ENCODE measurements at places on chromosomes 3 and 15.

DNA sequence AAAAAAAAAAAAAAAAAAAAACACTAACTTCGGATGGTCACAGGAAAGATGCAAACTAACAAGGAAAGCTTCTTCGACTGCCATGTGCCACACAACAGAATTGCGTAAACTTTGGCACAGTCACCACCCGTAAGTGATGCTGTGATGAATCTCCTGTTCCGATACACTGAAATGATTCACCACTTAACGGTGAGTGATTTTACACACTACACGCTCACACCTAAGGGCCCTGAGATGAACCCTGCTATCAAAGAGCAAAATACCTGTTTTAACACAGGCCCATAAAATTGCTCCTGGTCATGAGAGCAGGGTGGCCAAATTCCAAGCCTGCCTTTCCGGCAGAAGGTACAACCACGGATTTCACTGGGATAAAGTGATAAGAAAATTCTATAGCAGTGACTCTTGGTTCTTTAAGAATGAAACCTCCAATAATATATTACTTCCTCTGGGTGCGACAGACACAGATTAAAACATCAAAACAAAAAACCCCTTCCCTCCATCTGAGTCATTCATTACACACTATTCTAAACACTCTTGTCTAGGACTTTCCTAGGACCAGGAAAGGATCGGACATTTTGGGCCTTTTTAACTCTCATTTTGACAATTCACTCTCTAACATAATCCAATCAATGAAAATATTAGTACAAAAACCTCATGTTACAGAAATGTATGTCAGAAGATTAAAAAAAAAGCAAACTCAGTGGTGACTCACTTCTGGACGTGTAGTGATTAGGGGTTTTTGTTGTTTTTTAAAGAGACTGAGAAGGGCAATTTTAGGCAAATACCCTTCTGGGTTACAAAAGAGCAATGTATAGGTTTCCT lies 28.3 kb downstream of the LRIG1 start:
- no peak for DNase-seq

DNA sequence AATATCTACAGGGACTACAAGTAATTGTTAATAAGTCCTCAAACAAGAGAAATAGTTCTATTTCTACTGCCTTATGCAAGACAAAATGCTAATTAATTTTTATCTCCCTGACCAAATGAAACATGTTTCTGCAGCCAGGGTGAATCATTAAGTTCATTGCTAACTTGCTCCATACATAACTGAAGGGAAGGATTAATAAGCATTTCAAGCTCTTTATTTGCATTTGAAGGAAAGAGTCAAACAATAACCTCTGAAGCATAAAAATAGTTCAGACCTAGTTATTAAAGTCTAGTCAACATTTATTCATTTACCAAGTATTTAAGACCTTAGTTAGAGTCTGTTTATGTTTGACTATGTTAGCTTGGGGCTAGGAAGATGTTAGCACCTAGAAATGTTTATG lies 120.0 kb downstream of the ATP1B3 start:
- no peak for DNase-seq

DNA sequence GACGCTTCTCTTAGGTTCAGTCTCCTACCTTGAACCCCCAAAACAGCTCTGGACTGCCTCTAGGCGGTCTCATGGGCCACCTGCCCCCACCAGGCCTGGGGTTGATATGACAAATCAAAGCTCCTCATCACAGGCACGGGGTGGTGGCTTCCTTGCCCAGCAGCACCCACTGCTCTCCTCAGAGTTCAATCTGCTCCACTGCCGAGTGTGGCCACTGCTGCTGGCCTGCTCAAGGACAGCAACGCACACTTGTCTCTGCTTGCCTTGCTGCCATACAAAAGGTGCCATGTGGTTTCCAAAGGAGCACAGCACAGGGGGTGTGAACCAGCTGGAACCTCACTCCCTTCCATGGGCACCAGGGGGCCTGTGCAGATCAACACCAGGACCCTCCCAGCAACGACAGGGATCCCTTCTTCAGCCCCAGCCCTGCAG lies 10.2 kb downstream of the KBTBD13 start:
- no peak for DNase-seq

DNA sequence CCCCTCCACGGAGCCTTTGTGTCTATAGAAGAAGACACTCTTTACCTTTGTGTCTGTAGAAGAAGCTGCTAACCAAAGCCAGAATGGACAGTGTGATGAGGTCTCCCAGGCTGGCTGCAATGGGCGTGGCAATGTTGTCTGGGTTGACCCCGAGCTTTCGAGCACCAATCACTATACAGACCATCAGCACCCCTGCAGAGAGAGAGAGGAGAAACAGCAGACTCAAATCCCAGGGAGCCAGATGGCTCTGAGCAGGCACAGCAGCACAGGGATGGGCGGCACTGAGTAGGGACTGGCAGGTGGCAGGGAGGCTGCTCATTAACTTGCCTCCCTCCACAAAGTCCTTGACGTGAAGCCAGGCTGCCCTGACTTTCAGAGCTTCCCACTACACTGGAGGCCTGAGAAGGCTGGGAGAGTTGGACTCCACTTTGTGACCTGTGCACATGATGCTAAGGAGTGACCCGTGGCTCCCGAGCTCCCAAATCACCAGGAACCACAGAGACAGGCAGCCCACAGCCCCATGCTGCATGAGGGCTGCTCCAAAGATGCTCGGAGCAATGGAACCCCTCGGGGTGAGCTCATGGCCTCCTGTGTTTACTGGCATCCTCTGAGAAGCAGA lies 53.9 kb downstream of the ROPN1B start:
- no peak for DNase-seq

DNA sequence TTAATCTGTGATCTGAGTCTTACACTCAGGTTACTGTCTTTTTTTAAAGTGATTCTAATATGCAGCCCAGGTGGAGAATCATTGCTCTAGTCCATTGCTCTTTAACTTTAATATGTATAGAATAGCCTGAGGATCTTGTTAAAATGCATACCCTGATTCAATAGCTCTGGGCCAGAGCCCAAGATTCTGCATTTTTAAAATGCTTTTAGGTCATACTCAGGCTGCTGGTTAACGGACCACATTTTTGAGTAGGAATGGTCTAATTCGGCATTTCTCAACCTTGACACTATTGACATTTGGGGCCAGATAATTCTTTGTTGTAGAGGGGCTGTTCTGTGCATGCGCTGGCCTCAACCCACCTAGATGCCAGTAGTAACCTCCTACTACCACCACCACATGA lies 20.9 kb upstream of the FSTL1 start:
- DNase-seq: no peak

Data from esophagus squamous epithelium (tissue), 5 donors.